OCI-LY7 (cell line): ENCODE measurements at places on chromosomes 1 and 21. TPM values are rescaled to one million over a fixed set of nuclear protein-coding genes. Genes with fewer than 3 reads are reported as not detected.

Gene KRTAP19-7
- total RNA-seq = not detected in 2 replicates

Gene DEPDC1
- total RNA-seq = 45.7 and 49.6 TPM in 2 replicates

Gene CHRM3
- total RNA-seq = not detected in 2 replicates

Gene RGS8
- 0.31 and 1.2 TPM in 2 replicates for total RNA-seq

Gene CYYR1
- total RNA-seq = not detected in 2 replicates

Gene MPL
- not detected in 2 replicates for total RNA-seq

Gene ASPM
- total RNA-seq = 76.8 and 93.9 TPM in 2 replicates

Gene HPDL
- total RNA-seq = 21.9 and 25.8 TPM in 2 replicates

Gene DDAH1
- not detected in 2 replicates for total RNA-seq

Gene PBX1
- total RNA-seq = not detected in 2 replicates

Gene SLC30A1
- total RNA-seq = 6.3 and 7.9 TPM in 2 replicates
